AG08395 (cell line): ENCODE measurements at places on chromosomes 1 and 21.

- no peak for DNase-seq
Observed at GRCh38 chr21:41795726-41796125, 28.9 kb upstream of the RIPK4 start.

DNA sequence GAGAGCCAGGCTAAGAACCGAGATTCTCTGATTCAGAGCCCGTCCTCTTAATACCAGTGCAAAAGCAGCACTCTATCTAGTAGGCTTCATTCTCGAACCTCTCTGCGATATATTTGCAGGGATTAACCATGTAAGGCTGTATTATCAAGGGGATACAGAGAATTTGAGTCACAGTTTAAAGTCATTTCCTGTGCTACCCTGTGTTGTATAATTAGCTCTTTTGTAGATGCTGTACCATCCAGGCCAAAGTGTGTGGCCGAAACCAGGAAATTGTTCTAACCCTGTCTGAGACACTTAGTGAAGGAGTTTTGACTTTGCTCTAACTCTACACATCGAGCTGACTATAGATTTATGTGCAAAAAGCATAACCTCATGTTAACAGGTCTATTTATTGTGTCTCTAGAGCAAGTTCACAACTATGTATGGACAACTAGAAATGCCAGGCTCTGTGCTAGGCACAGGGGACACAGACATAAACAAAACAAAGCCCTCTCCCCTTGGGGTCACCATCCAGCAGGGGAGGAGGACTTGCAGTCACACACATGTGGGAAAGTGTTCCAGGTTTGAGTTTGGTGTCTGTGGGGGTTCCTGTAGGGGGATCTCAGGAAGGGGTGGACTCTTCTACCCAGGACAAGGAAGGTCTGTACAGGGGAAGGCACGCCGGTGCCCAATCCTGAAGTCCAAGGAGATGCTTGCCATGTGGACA lies 182.2 kb downstream of the DHRS3 start:
- DNase-seq = no peak

GRCh38 chr1:173269490-173270230 lies 62.5 kb upstream of the TNFSF4 start:
- DNase-seq = peak; percentile 69

GRCh38 chr1:170445096-170445495 lies 86.9 kb upstream of the GORAB start:
- DNase-seq = peak; percentile 62

- DNase-seq = no peak
Observed at GRCh38 chr21:21051109-21052055, 53.2 kb downstream of the NCAM2 start.

- DNase-seq = no peak
Observed at GRCh38 chr1:248812736-248813425, 12.8 kb downstream of the SH3BP5L start.

- DNase-seq = peak; percentile 62
Observed at GRCh38 chr1:221100611-221101010, 221.4 kb downstream of the HLX start.

GRCh38 chr1:200901796-200902444 lies 7.2 kb downstream of the INAVA start:
- no peak for DNase-seq

DNA sequence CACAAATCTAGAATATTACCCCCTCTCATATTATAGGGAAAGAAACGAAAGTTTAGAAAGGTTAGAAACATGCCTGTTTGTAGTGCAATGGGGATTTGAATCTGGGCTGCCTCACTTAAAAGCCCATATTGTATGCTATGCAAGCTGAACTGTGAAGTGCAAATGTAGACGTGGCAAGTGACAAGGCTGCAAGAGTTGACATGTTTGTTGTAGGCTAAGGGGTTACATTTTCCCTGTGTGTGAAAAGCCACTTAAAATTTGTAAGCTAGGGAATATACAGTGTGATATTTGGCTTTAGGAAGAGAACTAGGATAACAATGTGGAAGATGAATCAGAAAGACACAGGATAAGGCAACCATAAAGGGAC lies 29.0 kb downstream of the WDR26 start:
- no peak for DNase-seq

DNA sequence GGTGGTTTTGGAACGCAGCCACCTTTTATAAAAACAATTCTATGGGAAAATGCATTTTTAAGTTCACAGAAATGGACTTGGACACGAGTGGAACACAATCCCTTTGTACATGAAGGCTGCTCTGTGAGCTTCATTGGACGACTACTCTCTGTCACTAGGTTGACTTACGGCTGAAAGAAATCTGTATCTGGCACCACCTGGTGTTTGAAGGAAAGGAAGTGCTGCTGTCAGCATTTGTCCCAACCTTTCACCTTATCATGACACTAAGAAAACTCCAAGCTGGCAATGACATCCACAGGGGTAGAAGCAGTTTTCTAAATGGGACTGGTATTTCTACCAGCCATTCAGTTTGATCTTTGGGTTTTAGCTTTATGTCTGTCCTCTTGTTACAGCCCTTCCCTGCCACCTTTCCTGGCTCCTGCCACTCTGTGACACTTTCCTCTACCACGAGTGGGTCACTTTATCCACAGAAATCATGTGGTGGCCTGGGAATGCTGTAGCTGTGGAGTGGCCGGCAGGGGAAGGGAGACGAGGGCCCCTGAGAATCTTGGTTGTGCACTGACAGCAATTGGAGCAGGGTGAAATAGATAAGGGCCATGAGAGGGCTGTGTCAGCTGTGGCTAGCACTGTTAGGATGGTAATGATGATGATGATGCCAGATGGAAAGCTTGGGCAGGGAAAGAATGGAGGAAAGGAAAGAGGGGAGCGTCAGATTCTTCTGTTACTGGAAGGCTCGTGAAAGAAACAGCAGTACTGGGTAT lies 85.2 kb downstream of the TBX19 start:
- no peak for DNase-seq

DNA sequence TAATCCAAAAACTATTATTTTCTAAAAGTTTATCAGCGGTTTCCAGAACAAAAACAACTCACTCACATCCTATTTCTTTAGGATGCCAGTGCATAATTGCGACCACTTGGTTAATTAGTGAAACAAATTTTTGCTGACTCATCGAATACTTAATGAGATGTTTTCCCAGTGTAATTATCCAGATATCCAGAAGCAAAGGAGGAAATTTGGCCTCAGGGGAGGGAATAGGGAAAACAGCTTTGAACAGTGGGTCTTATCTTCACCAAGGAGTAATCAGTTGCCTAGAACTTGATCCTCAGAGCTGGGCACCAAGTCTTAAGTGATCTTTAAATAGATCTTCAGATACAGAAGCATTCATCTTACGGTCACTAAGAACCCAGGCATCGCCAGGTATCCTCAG lies 24.3 kb downstream of the STYXL2 start:
- DNase-seq = no peak

DNA sequence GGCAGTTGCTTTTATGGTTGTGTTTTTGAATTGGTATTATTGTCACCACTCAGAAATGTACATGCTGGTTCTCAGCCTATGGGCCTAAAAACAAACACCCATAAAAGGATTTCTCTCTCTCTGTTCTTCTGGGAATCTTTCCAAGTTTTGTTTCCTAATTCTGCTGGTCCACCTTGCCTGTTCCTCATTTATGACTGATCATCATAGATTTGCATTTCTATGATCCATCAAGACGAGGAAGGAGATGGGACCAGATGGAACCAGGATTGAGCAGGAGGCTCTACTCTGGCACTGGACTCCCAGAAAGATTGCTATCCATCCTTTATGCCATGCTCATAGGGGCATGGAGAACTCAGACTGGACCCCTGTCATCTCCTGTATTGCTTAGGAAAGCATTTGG lies 162.2 kb downstream of the C1orf94 start:
- DNase-seq = no peak
